GM06990 (cell line): ENCODE measurements at places on chromosomes 1 and 21.

DNA sequence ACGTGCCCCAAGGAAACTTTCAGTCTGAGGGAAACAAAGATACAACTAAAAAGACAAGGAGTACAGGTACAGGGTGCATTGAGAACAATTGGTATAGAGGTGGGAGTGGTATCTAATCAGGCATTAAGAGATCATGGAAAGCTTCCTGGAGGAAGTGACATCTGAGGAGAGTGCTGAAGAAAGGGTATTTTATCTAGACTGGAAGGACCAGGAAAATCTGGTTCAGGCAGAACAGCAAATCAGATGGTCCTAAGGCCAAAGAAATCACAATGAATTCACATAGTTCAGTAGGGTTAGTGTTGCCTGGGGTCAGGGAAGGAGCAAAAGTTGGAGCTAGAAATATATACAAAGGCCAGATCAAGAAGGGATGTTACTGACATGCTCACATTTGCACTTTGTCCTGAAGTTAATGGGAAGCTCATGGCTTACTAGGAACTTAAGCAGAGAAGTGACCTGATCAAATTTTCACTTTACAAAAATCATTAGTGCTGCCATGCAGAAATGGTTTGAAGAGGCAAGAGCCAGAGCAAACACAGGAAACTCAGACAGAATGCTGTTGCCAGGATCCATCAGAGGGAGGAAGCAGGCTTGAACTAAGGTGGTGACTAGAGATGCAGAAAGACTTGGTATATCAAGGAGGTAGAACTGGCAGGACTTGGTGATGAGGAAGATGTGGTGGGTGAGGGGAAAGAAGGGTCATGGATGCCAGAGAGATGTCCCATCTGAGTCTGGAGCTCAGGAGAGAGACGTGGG lies 14.5 kb upstream of the CTTNBP2NL start:
- no peak for DNase-seq

DNA sequence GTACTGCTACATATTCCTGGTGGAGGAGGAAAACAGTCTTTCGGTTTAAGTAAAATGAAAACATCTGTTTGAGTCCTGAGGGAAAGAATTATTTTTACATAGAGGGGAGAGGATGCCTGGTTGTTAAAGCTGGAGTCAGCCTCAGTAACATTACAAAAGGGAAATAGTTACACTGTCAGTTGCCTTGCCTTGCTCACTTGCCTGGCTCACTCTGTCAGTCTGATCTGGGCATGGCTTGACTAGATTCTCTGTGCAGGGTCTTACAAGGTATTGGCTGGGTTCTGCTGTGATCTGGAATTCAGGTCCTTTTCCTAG lies 8.4 kb upstream of the UBE2U start:
- DNase-seq: no peak

DNA sequence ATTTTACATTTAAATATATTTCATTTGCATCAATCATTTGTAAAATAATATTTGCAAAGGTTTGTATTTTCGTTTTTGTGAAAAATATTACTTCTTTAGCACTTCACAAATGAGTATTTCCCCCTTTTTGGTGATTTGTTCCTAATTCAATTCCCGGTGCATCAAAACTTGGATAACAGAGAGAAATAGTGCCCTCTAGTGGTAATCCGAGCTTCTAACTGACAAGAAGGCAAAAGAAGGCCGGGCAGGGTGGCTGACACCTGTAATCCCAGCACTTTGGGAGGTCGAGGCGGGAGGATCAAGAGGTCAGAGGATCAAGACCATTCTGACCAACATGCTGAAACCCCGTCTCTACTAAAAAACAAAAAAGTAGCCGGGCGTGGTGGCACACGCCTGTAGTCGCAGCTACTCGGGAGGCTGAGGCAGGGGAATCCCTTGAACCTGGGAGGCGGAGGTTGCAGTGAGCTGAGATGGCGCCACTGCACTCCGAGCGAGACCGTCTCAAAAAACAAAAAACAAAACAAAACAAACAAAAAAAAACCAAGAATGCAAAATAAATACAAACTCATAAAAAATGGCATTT lies 137.7 kb downstream of the COL11A1 start:
- DNase-seq: peak; percentile 0

DNA sequence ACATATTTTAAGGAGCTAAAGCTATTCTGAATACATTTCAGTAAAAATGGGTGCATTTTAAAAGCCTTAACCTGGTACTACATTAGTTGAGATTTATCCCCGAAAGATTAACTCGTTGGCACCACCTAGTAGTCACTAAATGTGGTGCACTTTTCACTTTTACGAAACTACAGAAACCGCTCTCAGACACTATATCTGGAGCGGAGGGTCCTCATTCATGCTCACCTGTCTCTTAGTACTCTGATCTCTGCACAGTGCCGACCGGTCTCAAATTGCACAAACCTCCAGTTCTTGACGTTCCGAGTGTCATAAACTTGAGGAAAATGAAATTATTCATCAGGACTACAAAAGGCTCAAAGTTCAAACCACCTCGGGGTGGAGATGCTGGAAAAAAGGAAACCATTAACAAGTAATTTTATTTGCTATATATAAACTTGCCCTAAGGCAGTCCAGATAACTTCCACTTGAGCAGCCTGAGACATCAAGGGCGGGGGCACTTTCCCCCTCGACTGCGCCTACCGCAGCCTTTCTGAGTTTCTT lies 722 bp downstream of the LZIC start:
- peak; percentile 26 for DNase-seq

- peak; percentile 87 for DNase-seq
These were observed at the start of gene THAP3 for GRCh38 chr1:6624710-6625583. Gene THAP3, plus strand, starts transcription at chr1:6624868. Its CDS starts 351 bp downstream, at chr1:6625219.

- no peak for DNase-seq
These were observed 12.2 kb upstream of the CDC42BPA start for GRCh38 chr1:227330279-227331076.

DNA sequence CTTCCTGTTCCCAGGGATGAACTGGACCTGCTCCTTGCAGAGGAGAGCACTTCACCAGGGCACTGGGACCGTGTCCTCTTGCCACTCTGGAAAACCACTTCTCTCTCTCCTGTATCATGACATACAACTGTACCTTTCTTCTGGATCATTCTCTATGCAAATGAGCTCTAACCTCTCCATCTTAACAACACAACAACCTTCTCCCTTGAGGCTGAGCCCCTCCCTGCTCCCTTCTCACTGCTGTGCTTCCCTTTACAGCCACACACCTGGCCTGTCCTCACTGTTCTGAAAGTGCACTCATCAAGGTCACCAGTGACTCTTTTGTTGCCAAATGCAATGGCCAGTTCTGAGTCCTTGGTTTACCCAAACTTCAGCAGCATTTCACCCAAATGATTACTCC lies 54.5 kb upstream of the MRPS6 start:
- DNase-seq: no peak

- no peak for DNase-seq
These were observed 187.4 kb downstream of the NUF2 start for GRCh38 chr1:163509114-163509513.

DNA sequence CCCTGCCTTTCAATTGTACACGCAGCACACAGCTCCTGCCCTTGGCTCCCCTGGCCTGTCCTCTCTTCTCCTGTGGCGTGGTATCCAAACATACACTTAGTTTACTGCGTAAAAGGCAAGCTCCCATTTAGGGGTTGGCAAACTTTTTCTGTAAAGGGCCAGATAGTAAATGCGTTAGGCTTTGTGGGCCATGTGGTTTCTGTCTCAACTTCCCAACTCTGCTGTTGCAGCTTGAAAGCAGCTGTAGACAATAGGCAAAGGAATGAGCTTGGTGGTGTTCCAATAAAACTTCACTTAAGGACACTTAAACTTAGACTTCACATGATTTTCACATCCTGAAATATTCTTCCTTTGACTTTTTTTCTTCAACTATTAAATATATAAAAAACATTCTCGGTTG lies 63.3 kb downstream of the RHOU start:
- no peak for DNase-seq

DNA sequence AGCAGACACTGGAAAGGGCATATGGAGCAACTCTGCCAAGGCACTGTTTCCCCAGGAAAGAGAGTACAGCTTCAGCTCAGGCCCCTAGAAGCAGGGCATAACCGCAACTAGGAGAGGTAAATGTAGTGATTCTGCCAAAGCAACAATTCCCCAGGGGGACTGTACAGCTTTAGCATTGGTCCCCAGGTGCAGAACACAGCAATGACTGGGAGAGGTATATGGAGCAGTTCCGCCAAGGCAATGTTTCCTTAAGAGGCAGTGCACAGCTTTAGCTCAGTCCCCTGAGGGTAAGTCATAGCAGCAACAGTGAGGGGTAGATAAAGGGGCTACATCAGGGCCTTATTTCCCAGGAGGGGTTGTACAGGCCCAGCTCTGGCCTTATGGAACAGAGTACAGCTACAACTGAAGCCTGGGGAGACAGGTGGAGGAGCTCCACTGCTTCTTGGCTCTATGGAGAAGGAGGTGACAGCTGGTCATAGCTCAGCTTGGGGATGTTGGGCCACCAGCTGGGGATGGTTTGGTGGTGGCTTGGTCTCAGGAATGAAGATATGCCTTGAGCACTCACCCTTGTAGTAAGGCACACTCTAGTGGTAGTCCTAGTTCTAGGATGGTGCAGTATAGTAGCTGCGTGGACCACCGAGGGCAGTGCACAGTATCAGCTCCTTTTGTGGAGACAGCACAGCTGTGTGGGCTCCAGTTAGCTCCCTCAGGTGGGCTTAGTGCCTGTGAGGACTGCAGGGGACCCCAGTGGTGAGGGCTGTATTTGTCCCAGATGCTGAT lies 582.7 kb downstream of the PTPRC start:
- DNase-seq: no peak

DNA sequence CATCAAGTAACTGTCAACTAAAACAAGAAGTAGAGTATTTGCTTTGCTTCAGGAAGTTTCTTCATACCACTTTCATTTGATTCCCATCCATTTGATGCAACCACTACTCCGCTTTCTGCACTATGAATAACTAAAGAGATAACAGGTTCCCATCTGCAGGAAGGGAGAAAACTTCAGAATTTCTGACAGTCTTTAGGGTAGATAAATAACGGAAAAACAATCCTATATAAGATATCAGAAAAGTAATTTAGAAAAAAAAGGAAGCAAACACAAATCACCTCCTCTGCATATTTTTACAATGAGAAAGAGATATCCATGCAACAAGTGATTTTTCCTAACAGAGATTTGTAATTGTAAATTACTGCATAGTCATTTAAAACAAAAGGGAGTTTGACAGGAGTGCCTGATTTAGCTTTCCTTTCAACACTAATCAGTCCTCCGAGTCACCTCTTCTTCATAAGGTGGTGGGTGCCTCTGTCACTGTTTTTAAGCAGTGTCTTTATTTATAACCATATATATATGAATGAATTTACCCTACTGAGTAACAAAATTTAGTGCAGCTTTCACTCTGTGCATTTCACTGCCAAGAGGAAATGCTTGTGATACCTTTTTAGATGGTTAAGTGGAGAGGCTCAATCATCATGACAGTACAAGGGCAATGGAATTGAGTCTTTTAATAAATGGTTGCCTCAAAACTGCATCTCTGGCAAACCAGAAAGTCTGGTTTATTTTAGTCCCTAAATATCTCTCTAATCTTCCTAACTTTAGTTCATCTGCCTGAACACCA lies 1920.4 kb downstream of the MRPL39 start:
- no peak for DNase-seq

DNA sequence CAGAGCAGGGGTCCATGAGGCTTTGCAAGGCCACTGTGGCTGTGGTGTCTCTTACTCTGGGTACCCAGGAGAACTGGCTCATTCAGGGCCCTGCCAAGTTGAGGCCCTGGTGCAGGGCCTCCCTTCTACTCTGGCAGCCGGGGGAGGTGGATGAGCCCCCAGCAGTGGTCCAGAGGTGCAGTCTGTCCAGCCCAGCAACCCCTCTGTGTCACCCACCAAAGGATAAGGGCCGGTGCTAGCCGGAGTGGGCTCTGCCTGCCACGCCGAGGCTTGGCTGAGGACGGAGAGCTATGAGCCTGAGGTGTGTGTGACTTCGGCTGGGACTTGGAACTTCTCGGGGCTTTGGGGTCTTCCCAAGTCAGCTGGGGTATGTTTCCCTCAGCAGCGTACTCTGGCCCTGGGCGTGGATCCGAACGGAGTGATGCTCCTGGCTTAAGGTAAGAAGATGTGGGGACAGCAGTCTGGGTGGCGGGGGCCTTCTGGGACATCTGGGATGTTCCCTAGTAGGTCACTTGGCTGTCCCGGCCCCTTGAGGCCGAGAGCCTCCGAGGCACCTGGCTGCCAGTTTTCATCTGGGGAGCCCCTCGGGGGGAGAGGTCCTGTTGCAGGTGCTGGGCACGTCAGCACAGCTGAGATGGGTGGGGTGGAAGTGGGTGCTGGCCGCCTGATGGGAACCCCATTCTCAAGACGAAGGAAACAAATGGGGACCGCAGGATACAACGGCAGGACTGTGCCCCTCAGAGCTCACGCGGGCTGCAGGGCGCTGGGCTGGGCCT lies 25.9 kb downstream of the RUNX3 start:
- DNase-seq: no peak

DNA sequence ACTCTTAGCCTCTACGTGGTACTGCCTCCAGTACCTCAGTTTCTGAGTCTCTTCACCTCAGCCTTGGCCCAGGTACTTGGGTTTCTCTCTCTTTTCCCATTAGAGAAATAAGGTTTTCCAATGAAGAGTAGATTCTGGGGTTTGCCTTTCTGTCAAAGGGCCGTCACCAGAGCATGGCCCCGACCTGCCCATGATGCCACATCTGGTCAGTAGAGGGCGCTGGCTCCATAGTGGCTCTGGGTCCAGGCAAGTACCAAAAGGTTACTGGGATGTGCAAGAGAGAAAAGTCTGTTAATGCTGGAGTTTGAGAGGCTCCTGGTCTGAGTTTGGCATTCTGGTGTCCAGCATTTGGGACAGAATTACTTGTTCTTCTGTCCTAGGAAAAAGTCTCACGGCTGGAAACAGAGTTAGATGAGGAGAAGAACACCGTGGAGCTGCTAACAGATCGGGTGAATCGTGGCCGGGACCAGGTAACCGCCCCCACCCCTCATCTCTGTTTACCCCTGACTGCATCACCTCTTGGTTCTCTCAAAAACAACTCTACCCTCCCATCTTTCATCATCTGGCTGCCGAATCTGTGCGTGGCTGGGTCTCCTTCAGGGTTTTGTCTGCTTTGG lies 5.3 kb upstream of the TUFT1 start:
- DNase-seq: peak; percentile 33

GRCh38 chr1:240666568-240667198 lies 54.7 kb upstream of the GREM2 start:
- no peak for DNase-seq

- DNase-seq: no peak
These were observed 30.0 kb upstream of the RBM15 start for GRCh38 chr1:110309139-110309538.
